ENCODE measurements at places on chromosomes 6 and 20.

GRCh38 chr20:50903353-50904051 is 27.7 kb downstream of the ADNP start:
- DNase-seq, result no peak

GRCh38 chr20:45934046-45934585 is 367 bp upstream of the PCIF1 start:
- DNase-seq, result peak; percentile 33

- DNase-seq, result peak; percentile 92
Measured at GRCh38 chr20:21505161-21505809, 8.6 kb downstream of the NKX2-2 start.

- no peak for DNase-seq
Measured at GRCh38 chr20:24913076-24913628, 35.9 kb upstream of the CST7 start.

DNA sequence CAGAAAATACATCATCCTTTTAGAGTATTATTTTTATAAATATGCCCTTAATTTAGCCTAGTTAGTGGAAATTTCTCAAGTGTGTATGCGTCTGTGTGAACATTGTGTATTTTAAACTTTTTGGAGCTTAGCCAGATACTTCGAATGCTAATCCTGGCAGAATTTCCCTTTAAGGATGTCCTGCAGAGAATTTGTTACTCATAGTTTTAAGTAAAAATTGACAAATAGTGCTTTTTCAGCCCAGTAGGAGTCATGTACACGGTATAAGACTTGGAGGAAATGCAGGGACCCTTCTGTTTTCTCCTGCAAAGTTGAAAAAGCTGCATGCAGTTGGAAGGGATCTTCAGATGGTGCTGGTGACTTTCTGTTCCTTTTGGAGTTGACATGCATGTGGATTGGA is at the start of gene FHL5:
TSS of gene FHL5 (plus strand) at position 243 of the 400 bp plus-strand sequence. CDS start 40,486 bp downstream, outside the sequence.
- DNase-seq, result no peak

DNA sequence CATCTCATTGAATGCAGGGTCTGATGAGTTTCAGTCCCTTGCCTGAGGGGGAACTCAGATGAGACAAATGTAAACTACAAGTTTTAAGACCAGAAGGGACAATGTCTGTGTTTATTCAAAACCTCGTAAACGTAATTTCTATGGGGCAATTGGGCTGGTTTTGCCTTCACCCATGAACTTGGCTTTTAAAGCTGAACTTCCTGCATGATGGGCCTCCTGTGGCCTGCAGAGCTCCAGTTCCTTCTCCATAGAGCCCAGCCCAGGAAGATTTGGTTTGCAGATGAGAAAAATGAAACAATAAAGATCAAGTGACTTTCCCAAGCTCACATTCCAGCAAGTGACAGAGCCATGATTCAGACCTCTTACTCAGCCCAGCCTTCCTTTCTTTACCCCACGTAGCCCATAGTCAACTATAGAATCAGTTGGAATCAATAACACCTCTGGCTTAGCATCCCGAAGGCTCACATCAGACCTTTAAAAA is 612.3 kb downstream of the UTRN start:
- DNase-seq, result no peak

DNA sequence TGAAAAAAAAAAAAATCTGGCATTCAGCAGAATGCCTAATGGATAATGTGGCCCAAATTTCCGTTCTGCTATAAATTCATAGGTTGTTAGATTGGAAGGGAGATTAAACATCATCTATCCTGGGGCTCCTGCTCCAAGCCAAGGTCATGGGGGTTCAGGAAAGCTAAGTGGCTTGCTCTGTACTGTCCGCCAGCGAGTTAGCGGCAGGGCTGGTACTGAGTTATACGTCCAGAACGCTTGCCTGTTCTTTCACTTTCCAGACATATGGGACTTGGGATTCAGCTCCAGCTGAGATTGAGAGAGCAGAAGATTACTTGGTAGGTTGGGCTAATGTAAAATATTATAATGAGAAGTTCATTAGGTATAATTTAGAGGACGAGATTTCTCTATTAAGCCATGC is 858 bp downstream of the RWDD1 start:
- no peak for DNase-seq

- DNase-seq, result no peak
Measured at GRCh38 chr6:163661272-163661671, 246.8 kb downstream of the QKI start.

GRCh38 chr6:36506611-36507010 is 40.7 kb downstream of the STK38 start:
- no peak for DNase-seq

Data from stimulated activated CD8-positive, alpha-beta memory T cell treated with anti-CD3 and anti-CD28 coated beads, Interleukin-15, amount 100 ng/mL, for 24 hours (primary cell).